Stimulated activated CD8-positive, alpha-beta memory T cell treated with anti-CD3 and anti-CD28 coated beads, Interleukin-15, amount 100 ng/mL, for 4 hours (primary cell): ENCODE measurements at places on chromosomes 1 and 21.

DNA sequence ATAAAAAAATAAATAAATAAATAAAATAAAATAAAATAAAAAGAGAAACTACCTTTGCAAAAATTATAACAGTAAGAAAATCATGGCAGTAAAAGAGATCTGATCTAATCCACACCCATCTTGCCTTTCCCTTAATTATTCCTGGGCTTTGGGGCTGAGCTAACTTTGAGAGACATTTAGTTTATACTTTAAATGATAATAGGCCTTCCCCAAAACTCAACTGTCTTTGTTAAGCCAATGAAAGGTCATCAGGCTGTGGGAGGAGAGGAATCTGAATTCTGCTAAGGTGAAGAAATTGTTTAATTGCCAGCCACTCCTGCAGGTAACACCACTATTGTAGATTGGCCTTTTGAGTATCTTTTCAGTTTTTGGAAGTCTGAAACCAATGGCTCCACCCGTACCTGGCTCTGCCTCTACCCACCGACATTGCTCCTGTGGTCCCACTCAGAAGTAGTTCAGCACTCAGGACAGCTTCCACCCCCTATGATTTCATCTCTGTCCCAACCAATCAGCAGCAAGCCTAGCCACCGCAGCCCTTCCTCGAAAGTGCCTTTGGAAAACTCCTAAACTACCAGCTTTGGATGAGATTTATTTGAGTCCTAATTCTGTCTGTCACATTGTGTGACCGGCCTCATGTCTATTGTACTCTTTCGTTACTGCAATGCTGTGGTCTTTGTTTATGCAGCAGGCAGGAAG is 23.0 kb upstream of the PNRC2 start:
- no peak for DNase-seq

DNA sequence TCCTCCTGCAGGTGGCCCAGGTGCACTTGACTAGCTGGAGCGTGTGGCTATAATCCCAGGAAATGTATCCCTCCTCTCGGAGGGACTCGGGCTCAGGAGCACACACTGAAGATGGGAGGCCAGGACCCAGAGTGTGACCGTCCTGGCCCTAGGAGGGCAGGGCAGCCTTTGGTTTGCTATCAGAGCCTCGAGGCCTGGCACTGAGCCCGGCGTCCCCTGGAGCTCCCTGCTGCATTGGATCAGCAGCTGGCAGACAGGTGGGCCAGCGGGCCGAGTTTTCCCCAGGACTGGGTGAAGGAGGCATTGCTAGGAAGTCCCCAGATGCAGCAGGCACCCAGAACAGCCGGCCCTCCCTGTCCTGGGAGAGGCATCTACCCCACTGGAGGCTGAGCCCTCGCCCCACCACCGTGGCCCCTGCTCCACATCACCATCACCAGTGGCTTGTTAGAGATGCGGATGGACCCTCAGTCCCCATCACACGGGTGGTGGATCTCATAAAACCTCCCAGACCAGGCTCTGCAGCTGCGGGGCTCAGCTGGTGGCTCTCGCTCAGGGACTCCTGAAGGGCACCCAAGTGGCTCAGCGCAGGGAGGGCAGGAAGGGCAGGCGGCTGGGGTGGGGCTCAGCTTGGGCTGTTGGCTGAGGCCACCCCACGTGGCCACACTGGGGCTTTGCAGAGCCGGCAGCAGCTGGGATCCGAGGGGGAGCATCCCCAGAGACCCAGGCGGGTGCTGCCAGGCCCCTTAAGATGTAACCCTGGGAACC is 32.7 kb upstream of the POFUT2 start:
- no peak for DNase-seq

DNA sequence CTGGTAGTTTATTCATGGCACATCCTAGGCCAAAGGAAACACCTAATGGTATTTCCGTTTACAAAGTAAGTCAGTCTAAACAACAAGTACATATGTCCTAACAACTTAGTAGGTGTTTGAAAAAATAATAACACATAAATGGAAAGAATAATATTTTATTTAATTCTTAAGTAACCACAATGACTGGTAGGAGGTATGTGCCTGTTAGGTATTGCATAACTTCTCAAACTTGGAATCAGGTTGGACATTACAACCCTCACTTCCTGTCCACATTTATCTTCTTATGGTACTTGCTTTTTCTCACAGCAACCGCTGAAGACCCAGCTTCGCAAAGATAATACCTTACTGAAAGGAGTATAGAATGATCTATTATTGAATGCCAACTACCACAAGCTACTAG is 64.2 kb downstream of the VPS13D start:
- no peak for DNase-seq

- DNase-seq: no peak
Measured at GRCh38 chr1:11822091-11822490, 16.1 kb downstream of the CLCN6 start.

DNA sequence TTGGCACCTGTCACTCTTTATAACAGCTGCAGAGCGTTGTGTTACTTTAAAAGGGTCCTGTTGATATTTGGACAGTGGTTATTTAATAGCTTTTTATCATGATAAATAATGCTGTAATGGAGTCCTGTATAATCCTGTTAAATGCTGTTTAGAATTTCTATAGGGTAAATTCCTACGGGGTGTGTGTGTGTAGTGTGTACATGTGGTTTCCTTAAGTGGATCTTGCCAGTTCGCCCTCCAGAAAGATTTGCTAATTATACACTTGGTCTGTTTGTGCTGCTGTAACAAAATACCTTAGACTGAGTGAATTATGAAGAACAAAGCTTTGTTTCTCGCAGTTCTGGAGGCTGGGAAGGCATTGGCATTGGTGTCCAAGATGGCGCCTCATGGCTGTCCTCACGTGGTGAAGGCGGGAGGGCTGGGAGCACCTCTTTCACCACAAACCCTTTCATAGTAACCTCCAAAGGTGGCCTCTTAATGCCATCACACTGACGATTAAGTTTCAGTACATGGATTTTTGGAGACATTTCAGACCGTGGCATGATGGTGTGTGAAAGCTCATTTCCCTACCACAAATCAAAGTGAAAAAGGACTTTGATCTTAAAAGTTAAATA is 11.2 kb downstream of the PRMT2 start:
- DNase-seq: no peak

GRCh38 chr1:231000639-231001038 is 21.7 kb downstream of the ARV1 start:
- no peak for DNase-seq
